ENCODE measurements at places on chromosomes 1 and 21. TPM values are rescaled to one million over a fixed set of nuclear protein-coding genes. Genes with fewer than 3 reads are reported as not detected.

The UTS2 gene
- total RNA-seq: not detected

The MIS18A gene
- total RNA-seq: 16.3 TPM

The CYP4Z1 gene
- not detected for total RNA-seq

DNA sequence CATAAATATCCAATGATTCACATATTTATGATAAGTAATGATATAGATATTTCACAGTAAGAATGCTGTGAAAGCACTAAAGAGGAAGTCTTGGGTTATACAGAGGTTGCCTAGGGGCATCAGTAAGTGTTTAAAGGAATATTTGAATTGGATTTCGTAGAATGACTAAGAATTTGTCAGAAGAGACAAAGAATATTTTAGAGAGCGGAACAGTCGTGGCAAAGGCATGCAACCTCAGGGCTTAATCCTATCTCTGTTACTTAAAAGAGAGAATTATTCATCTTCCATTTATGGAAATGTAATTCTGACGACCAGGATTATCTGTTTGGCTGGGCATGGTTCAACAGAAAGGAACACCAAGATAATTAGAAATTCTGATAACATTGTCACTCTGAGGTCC is 171.9 kb upstream of the NR5A2 start:
- H3K36me3 ChIP-seq: no peaks in the 10 kb centered on the region
- H3K4me3 ChIP-seq: no peak overlapping the region
- H3K27ac ChIP-seq: no peak overlapping the region
- H3K27me3 ChIP-seq: no peaks in the 10 kb centered on the region
- DNase-seq: no peak

The ADGRL2 gene
- total RNA-seq: 34.2 TPM

All from Panc1 (cell line).